GF-D8 (cell line): ENCODE measurements at places on chromosomes 5 and 9.
A peak's percentile ranks its signal among the peaks of the same experiment; 100 is the strongest.

- DNase-seq = peak; percentile 5
These were observed 24.3 kb upstream of the PRRC1 start for GRCh38 chr5:127492854-127493738.

GRCh38 chr5:139410121-139410992 is 6.5 kb upstream of the SPATA24 start:
- no peak for DNase-seq

DNA sequence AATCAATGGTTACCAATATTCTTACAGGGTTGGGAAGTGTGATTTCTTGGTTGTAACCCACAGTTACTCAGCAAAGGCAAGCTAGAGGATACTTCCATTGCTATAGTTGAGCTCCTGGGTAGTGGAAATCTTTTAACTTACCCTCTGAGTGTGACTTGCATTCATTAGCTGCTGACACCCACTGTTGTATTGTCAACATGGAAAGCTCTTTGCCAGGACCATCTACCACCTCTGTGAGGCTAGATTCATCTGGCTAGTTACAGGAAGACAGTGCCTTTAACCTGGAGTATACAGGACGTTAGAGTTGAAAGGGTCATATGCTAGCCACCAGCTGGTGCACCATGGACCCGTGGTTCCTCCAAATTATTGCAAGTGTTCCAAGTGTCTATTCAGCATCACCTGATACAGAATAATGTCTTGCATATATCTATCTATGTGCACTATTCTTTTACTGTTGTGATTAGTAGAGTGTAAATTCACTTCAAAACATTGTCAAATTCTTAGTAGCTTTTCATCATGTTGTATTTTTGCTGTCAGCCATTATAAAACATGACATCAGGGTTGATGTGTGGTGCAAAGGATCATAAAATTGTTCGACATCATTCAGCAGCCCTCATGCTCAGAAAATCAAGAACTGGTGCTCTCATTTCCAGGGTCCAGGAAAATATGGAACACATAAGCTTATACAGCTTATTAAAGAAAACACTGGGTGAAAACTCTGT is 239.0 kb downstream of the PJA2 start:
- no peak for DNase-seq

DNA sequence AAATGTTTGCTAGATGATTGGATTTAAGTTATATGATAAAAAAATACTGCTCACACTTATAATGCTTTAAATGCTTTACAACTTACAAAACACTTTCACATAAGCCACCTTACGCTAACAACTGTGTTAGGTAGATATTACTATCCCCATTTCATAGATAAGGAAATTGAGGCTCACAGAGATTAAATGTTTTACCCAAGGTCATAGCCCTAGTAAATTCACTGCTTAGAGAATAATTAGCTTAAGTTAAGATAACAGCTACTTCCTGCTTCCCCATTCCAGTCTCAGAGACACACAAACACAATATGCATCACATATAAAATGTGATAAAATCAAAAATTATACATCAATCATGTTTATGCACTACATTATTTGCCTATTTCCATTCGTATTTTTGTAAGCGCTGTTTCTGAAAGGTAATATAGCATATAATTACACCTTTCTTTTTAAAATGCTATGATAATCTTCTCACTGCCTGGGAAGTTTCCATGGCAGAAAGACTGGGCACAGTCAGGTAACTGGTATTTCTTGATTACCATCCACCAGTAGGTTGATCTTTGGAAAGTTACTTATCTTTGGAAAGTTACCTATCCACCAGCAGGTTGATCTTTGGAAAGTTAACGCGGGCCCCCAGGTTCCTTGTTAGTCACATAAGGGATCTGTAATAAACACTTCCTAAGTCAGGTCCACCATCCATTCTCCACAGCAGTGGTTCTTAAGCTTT is 101.1 kb downstream of the NFIB start:
- no peak for DNase-seq

DNA sequence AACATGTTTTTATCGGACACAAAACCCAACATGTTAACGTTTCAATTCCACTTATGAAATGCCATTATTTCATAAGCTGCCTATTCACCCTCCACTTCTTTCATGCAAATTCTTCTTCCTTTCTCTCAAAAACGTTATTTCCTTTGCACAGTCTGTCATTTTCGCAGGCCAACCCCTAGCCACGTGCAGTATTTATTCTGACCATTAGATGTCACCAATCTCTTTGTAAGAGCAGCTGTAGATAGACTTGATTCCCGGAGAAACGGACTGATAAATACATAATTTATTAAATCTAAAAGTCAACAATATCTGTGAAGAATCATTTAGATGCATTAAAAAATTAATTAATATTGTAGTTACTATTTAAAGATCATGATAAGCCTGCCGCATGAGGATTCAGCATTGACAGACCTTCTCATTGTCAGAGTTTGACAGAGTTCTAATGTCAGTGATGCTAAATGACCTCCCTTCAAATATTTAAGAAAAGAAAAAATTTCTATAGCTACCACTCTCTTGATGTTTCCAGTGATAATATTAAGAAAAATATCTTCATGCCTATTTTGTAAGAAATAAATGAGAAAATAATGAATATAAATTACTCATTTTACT is 933.6 kb downstream of the CDH12 start:
- peak; percentile 10 for DNase-seq

DNA sequence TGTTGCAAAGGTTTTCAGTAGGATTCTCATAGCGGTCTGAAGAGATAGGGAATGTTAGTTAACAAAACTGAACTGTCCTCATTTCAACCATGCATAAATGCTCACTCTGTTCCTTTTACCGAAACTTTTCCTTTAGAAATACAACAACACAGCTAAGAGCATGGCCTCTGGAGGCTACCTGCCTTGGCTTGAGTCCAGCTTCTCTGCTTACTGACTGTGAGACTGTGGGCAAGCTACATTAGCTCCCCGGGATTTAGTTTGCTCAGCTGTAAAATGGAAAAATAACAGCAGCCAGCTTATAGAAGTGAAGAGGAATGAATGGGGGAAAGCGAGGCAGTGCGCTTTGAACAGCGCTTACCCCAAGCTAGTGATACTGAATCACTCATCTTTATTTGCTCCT is 507.9 kb upstream of the DAP start:
- no peak for DNase-seq

DNA sequence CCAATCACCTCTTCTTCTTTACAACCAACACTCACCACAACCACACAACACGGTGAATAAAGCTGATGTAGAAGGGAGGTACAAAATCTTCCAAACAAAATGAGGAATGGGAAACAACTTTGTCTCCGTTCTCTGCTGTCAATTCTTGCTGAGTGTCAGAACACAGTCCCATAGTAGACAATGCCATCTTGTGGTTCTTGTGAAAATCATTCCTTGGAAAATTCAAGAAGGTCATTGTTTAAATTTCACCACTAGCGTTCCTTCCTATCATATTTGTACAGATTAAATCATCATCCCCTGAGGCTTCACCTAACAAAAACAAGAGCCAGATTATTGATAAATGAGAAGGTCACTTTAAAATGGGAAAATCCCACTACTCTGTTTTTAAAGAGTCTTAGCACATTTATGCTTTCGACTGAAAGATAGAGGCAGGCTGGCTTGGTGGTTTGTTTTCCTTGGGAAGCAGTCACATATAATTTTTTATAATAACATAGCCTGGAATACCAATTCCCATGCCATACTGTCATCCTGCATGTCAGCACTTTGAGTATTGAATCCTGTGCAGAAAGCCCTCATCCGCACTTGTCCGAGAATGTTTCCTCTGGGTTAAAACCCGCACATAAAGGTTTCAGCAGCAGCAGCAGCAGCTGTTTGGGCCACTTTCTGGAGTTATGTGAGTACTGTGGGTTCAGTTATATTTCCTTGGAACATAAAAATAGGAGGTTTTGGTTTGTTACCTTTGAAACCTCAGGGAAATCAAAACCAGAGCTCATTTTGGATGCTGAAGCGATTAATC is 395.0 kb upstream of the SMARCA2 start:
- no peak for DNase-seq

GRCh38 chr9:137087409-137087925 is 682 bp downstream of the MAN1B1 start:
- no peak for DNase-seq

DNA sequence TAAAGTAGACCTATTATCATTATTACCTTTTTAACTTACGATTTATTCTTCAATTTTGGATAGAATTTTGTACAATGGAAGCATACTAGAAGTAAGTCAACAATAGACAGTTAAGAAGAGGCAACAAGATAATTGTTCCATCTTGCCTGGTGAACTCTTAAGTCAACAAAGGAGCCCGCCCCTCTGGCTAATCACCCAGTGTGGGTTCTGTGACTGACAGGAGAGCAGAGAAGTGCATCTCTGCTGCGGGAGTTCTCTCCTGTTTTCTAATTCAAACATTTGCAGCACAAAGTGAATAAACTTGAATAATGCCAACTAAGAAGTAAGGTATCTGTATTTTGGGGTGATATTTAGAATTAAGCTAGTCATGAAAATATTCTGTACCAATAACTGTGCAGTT is 6.7 kb upstream of the ISL1 start:
- no peak for DNase-seq

GRCh38 chr5:172229904-172230303 is 35.9 kb downstream of the EFCAB9 start:
- DNase-seq = no peak

GRCh38 chr9:128026773-128027541 is 40.2 kb downstream of the NAIF1 start:
- DNase-seq = peak; percentile 65

DNA sequence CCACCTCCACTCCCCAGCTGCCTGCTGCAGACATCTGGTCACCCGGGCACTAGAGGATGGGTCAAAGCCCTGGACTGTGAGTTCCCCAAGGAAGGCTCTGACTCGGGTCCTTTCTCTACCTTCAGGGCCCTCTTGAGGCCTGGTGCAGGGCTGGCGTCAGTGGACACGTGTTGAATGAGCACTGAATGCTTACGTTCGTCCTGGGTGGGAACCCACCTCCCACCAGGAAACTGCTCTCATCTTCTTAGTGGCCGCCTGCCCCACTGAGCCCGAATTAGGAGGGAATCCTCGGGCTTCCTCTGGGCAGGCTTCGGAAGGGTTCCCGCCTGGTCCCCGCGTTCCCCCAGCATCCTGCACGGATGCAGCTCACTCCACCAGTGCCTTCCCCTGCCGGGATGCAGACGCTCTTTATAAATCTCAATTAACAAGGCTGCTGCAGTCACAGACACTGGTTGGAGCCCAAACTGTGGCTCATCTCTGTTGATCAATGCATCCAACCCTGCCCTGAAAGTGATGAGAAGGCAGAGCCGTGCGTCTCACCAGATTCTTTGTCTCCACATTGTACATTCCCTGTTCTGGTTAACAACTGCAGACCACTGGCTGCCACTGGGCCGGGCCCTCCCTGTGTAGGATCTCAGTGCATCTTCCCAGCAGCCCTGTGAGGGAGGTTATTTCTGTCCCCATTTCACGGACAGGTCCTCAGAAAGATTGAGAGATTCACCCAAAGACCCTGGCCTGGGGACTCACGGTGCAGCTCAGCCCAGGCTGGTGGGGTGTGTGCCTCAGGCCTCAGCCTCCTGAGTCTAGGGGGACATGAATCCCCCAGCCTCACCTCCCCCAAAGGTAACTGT is 168.8 kb downstream of the GAPVD1 start:
- DNase-seq = no peak

- no peak for DNase-seq
These were observed 80.3 kb downstream of the BOD1 start for GRCh38 chr5:173535976-173536639.

- DNase-seq = no peak
These were observed 47.8 kb upstream of the INSYN2B start for GRCh38 chr5:170028124-170028523.

- no peak for DNase-seq
These were observed 176.1 kb downstream of the PCSK1 start for GRCh38 chr5:96256795-96257470.

- DNase-seq = no peak
These were observed 1045.2 kb downstream of the CDH12 start for GRCh38 chr5:21807953-21808352.

- DNase-seq = no peak
These were observed 21.4 kb upstream of the JAKMIP2 start for GRCh38 chr5:147803926-147804325.

DNA sequence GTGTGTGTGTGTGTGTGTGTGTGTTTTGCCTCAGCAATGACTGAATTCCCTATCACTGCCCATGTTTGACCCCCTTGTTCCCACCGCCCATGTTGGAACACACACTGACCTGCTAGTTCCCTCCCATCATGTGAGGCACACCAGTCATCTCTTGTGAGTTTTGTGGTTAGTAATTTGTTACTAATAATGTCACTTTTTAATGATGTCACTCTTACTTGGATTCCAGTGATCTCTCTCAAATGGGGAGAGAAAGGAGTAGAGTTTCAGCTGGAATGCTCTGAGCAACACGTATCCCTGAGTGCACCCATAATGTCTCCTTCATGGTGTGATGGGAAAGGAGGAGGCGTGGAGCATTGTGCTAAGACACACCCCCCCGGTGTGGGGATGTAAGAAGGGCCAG is 172.6 kb downstream of the SH3GL2 start:
- DNase-seq = no peak

DNA sequence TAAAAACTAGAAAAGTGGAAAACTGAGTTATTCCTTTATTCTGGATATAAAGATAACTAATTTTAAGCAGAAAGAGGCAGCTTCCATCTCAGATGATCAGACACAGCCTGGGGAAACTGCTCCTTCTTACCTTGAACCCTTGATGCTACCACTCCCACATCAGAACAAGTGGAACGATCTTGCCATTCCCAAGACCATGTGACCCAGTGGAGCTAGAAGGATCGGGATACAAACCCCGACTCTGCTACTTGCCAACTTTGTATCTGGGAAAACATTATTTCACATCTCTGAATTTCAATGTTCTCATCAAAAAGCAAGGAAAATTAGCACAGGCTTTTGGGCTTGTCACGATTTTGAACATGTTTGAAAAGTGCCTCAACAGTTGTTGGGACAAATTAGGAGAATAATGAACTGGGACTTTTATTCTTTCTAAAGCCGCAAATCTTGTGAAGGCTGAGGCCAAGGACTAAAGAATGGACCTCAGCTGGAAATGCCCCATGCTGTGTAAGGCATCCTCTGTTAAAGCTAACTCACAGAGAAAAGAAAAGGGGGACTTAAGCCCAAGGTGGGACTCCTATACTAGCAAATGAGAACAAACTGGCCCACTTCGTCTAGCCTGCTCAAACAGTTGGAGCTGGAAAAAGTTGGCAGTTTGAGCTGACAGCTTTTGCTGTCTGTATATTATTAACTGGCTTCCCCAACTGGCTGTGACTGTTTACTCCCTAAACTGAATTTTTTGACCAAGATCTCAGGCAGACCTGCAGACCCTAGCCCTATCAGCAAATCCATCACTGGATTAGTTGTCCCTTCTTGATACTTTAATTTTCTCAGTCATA is 552.3 kb downstream of the EFNA5 start:
- DNase-seq = no peak

GRCh38 chr5:145587710-145588109 is 247.4 kb downstream of the PRELID2 start:
- DNase-seq = no peak
